ENCODE measurements at places on chromosomes 11 and 22.

DNA sequence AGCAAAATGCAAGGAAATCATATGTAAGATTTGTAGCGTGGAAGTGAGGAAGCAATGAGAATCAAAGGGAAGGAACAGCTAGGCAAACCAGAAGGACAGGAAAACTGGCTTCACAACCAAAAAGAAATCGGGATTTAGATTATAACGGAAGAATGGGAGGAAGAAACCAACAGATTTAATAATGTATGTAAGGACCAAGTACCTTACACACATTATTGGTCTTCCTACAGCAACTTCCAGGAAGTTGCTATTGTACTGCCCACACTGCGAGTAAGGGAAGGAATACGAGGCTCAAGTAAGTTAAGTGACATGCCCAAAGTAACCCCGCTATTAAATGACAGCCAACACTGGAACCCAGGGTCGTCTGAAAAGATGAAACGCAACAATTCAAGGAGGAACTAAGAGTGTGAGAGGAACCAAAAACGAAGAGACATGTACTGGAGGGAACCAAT, 473 bp downstream of the TXN2 start:
- no peak for DNase-seq

DNA sequence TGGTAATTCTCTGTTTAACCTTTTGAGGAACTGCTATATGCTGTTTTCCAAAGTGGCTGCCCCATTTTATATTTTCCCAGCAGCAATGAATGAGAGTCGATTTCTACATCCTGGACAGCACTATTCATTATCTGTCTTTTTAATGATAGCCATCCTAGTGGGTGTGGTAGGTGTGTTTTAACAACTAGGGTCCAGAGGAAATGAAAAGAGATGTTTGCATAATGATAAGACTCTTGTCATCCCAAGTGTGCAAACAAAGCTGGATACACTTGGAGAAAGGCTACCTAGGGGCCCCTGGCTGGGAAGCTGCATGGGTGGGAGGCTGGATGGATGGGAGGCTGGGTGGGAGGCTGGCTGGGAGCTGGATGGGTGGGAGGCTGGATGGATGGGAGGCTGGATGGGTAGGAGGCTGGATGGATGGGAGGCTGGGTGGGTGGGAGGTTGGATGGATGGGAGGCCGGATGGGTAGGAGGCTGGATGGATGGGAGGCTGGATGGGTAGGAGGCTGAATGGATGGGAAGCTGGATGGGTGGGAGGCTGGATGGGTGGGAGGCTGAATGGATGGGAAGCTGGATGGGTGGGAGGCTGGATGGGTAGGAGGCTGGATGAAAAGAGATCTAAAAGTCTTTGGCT, 158.0 kb downstream of the DSCAML1 start:
- DNase-seq = no peak

GRCh38 chr11:104011044-104011443, 25.4 kb upstream of the DDI1 start:
- DNase-seq = no peak

DNA sequence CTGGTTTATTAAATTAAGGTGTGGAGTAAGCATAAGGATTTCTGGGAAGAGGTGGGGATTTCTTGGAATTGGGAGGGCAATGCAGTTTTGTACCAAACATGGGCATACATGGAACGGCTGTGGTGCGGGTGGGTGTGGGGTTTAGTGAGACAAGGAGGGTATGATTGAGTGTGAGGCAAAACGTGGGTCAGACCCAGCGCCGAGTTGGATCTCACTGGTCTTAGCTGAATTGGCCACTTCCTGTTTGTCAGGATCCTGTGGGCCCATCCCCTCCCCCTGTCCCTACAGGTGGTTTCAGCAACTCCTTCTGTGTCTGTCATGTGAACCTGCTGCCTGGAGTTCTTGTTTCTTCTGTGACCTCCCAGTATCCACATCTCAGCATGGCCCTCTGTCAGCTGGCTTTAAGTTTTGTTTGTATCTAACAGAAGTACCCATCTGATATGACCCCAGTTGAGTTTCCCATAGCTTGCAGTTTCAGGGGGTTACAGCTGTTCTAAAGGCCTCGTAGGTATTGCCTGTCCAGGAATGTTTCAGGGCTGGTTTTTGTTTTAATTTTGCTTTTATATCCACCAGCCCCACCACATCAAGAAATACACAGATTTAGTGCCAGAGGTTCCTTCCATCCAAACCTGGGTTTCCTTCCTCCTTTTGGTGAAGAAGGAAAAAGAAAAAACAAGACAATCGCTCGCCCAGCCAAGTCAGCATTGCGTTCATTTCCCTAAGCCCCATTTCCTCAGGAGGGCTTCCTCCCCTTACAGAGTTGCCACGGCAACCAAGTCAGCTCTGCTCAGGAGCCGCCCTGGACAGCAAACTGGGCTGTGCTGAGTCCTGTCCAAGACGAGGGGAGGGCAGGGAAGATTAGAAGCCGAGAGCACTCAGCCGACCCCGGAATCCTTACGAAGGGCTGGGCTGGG, 6.0 kb downstream of the APOL1 start:
- peak; percentile 1 for DNase-seq

- DNase-seq = no peak
Measured at GRCh38 chr11:11657218-11657955, 35.6 kb upstream of the GALNT18 start.

GRCh38 chr11:64722141-64723065, 594 bp downstream of the NRXN2 start:
- no peak for DNase-seq

- DNase-seq = no peak
Measured at GRCh38 chr22:42962295-42963230, 52.4 kb downstream of the PACSIN2 start.

DNA sequence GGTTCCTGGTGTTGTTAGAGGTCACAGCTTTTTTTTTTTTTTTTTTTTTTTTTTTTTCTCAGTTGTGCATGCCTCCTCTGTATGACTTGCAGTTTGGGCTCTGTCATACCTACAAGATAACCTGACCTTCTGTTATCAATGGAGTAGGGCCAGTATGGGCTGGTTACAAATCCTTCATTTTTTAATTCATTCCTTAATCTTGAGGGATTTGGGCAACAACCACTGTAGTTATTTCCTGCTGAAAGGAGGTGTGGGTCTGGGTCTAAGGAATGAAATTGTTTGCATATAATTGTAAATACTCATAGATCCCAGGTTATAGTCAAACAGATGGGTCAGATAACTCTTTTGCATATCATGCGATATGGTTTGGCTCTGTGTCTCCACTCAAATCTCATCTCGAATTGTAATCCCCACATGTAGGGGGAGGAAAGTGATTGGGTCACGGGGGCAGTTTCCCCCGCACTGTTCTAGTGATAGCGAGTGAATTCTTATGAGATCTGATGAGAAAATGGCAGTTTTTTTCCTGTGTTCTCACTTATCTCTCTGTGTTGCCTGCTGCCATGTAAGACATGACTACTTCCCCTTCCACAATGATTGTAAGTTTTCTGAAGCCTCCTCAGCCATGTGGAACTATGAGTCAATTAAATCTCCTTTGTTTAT, 14.1 kb upstream of the GLYAT start:
- DNase-seq = no peak

- no peak for DNase-seq
Measured at GRCh38 chr22:33110562-33111163, 52.5 kb upstream of the SYN3 start.

GRCh38 chr11:34886609-34887008, 29.6 kb downstream of the APIP start:
- DNase-seq = no peak

DNA sequence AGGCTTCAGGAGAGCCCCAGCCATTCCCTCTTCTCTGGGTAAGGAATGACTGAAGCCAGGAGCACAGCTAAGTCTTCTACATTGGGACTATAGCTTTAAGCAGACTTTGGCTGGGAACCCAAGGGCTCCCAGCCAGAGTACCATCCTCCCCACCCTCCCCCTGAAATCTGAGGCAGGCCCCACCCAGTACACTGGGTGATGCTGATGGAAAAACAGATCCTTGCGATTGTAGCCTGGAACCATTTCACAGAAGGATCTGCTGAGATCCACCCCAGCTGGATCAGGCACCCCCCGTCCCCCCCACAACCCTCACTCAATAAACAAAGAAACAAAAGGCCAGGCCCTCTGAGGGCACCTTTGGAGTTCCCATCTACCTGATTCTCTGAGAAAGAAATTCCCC, 39.8 kb downstream of the IL18BP start:
- no peak for DNase-seq

DNA sequence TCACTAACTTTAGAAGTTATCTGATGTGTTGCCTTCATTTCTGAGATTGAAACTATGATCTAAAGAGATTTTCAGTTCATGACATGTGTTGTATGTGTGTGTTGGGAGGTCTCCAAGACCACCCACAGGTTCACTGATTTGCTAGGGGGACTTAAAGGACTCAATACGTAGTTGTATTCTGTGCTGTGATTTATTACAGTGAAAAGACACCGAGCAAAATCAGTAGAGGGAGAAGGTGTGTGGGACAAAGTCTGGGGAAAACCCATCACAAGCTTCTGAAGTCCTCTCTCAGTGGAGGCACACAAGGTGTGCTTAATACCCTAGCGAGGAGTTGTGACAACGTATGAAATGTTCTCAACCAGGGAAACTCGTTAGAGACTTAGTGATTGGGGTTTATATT, 35.6 kb downstream of the RNF169 start:
- DNase-seq = no peak

DNA sequence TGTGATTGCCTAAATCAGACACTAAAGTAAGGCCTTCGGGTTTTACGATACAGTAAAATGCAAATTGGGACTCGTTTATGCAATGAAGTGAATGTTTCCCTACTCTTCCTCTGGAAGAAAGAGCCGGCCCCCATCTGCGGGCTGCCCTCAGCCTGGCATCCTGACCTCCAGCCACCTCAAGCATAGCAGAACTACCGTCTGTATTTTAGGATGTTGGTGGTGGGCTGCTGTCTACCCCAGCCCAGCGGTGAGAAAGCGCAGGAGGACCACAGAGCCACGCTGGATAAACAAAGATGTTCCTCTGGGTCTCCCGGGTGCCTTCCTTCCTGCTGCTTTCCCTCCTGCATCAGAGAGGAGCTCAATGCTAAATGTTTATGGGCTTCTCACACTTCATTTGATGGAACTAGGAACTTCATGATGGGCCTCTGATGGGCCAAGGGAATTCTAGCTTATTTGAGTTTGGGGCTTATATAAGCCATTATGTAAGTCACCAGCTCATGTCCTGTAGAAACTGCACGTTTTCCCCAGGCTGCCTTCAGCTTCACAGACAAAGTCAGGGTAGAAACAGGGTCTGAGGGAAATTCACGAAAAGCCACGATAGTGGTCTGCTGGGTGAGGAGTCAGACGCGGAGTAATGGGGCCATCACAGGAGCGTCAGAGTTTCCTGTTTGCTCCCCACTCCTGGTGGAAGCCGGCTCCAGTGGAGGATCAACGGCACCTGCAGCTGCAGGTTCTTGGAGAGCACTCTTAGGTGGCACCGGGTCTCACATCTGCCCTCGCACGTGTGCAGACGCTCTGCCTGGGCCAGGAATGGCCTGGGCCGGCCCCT, 287.4 kb downstream of the BRD1 start:
- no peak for DNase-seq

- DNase-seq = no peak
Measured at GRCh38 chr22:26321469-26321913, 107.6 kb upstream of the ASPHD2 start.

DNA sequence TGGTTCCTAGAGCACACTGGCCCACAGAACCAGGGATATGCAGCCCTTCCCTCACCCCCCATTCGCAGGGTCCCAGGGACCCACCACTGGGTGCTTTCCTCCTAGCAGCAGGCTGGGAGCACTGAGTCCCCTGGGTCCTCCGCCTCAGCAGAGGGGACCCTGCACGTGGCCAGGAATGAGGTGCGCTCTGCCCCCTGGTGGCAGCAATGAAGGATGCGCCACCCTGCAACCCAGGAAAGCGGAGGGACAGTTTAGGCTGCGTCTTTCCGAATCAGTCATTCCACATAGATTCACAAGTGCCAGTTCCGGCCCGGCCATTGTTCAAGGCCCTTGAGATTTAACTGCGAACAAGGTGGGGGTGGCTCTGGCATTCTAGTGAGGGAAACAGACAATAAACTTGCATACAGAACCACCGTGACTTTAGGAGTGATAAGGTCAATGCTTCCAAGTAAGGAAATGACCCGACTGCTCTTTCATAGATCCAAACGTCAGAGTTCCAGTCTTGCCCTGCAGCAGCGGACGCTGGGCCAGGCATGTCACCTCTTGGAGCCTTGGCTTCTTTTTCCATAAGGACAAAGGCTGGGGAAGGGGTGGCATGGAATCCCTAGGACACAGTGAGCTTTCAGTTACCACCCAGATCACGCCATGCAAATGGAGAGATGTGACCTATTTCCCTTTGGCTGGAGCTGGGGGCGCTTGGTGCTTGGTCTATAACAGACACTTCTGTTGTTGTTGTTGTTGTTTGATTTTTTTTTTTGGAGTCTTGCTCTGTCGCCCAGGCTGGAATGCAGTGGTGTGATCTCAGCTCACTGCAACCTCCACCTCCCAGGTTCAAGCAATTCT, 7.7 kb downstream of the RIN1 start:
- no peak for DNase-seq

- no peak for DNase-seq
Measured at GRCh38 chr11:86162239-86162638, 82.3 kb upstream of the EED start.

- DNase-seq = no peak
Measured at GRCh38 chr11:108027057-108027456, 18.4 kb downstream of the CUL5 start.

GRCh38 chr11:28932940-28933339, 824.8 kb downstream of the METTL15 start:
- no peak for DNase-seq

DNA sequence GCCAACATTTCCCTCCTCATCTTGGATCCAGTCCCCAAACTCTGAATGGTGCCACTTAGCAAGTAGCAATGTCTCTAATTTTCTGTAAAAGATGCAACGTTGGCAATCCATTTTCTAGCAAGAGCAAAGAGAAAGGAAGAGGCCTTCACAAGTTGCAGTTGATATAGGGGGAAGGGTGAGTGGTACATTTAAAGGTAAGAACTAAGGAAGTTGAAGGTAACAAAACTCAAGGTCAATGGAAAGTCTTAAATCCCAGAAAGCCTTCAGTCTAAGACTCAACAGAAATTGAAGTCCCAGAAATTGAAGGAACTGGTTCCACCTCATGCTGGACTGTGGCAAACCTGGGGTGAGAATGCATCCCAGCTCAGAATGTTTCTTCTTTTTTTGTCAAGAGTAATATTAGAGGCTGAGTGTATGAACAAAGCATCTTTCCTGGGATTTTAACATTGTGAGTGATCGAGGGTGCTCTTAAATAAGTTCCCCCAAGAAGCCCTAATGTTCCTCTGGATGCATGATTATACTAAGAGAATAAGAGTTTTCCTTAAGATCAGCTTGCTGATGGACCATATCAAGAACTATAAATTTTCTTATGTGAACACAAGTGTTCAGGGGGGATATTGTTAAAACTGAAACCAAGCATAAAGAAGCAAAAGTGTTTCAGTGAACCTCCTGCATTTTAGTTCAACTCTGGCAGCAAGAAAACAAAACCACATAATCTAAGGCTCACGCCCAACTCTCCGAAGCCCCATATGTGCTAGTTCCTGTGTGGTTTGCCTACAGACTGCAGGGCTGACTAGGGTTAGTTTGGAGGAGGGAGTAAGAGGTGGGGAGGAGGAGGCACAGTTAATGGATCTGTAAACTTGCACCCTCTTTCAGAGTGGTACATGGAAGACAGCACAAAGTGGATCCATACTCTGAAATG, at the start of gene GRAP2:
GRAP2 (plus strand) TSS at position 779 of the 922 bp plus-strand sequence. CDS start 46,023 bp downstream, outside the sequence.
- DNase-seq = no peak

Data from NCI-H524 treated with DMSO at 0.1 percent for 48 hours (cell line).